Osteoblast (primary cell): ENCODE measurements at places on chromosomes 2 and 18. TPM values are rescaled to one million over a fixed set of nuclear protein-coding genes. Genes with fewer than 3 reads are reported as not detected.

Gene SIGLEC15
- 8.0 and 12.1 TPM in 2 replicates for total RNA-seq

Gene CERS6
- 21.8 and 23.9 TPM in 2 replicates for total RNA-seq

Gene GNLY
- total RNA-seq, result not detected in 2 replicates

- peaks cover 11% of the 10 kb centered on the region for H3K36me3 ChIP-seq
- DNase-seq, result no peak
- no peaks in the 10 kb centered on the region for H3K27me3 ChIP-seq
- no peaks in the 10 kb centered on the region for H3K4me1 ChIP-seq
These were observed 75.6 kb downstream of the GPD2 start for GRCh38 chr2:156511803-156512202.

GRCh38 chr2:104472076-104472475, 381.8 kb upstream of the POU3F3 start:
- H3K27ac ChIP-seq, result no peak overlapping the region
- H3K27me3 ChIP-seq, result no peaks in the 10 kb centered on the region
- DNase-seq, result no peak
- no peak overlapping the region for H3K4me3 ChIP-seq

DNA sequence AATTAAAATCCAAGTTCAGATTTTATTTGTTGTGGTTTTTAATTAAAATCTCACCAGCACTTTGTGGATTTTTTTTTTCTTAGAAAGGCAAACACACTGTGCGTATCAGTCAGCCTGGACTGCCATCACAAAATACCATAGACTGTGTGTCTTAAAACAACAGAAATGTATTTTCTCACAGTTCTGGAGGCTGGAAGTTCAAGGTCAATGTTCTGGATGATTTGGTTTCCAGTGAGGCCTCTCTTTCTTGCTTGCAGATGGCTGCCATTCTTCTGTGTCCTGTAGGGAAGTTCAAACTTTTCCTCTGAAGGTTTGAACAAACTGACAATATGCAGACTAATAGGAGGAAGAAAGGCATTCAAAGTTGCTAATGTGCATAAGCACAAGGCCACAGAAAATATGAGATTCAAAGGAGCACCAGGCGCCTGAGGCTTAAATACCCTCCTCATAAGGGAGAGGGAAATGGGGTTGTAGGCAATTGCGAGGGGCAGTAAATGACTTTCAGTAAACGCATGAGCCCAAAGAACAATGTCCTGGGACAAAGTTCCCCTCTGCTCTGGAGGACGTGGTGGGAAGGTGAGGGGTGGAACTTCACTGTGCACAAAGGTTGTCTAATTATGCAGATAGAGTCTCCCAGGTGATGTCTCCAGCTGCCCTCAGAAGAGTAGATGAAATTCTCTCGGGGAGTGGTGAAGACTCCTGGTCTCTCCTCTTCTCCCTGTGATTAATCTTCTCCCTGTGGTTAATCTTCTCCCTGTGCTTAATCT, 26.5 kb upstream of the KCNF1 start:
- no peak overlapping the region for H3K4me3 ChIP-seq
- H3K36me3 ChIP-seq, result no peaks in the 10 kb centered on the region
- H3K4me1 ChIP-seq, result no peaks in the 10 kb centered on the region
- H3K27me3 ChIP-seq, result peaks cover 33% of the 10 kb centered on the region

DNA sequence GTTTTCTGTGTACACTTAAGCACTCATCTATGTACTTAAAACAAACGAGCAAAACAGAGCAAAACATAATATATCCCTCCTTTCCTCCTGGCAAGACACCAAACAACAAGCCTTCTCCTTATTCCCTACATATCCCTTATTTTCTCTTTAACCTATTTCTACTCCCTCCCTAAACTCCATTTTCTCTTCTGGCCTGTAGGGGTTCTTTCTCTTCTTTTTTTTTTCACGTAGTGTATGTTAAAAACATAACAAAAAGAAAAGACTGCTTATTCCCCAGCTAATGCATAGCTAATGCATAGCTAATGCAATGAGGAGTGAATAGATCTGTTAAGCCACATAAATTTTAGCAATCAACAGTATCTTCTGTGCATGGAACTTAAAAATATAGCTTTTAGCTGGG, 193.4 kb downstream of the TMEM247 start:
- no peak overlapping the region for H3K4me3 ChIP-seq
- H3K36me3 ChIP-seq, result no peaks in the 10 kb centered on the region
- DNase-seq, result no peak
- H3K27me3 ChIP-seq, result no peaks in the 10 kb centered on the region
- no peak overlapping the region for H3K27ac ChIP-seq
- peaks cover 18% of the 10 kb centered on the region for H3K4me1 ChIP-seq

- H3K4me3 ChIP-seq, result no peak overlapping the region
- DNase-seq, result no peak
- H3K27me3 ChIP-seq, result peaks cover 56% of the 10 kb centered on the region
- H3K4me1 ChIP-seq, result no peaks in the 10 kb centered on the region
- H3K36me3 ChIP-seq, result no peaks in the 10 kb centered on the region
These were observed 4.3 kb downstream of the LDLRAD4 start for GRCh38 chr18:13222856-13223281.

DNA sequence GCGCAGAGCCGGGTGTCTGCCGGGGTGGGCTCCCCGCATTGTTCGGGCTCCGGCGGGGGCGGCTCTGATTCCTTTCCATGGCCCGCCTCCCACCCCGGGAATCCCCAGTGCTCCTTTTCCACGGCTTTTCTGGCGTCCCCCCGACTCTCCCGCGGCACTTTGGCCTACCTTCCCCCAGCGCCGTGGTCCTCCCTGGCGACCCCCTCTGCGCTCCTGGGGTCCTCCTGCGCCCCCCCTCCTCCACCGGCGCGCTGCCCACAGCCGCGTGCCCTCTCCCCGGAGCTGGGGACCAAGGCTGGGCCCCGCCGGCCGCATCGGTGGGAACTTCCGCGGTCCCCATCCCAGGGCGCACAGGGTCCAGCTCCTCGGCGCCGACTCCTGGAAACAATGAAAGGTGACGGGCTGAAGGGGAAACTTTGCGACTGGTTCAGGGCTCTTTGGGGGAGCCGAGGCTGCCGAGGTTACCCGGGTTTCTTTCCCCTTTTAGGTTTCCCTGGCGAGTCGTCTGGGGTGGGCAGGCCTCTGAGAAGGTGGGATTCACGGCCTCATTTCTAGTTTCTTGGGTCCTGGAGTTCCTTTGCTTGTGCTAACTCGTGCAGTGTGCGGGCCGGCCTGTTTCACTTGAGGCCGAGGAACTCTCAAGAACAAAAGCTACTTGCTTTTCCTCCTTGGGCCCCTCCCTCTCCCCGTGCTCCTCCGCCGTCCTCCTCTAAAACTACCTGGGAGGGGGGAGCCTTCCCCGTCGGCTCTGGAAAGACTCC, 2.2 kb downstream of the TGIF1 start:
- H3K36me3 ChIP-seq, result peaks cover 11% of the 10 kb centered on the region
- H3K4me3 ChIP-seq, result peak overlapping the region; percentile 92
- no peaks in the 10 kb centered on the region for H3K27me3 ChIP-seq
- peak; percentile 48 for DNase-seq

- no peak overlapping the region for H3K27ac ChIP-seq
These were observed 101.1 kb downstream of the BCL2 start for GRCh38 chr18:63218472-63218871.

DNA sequence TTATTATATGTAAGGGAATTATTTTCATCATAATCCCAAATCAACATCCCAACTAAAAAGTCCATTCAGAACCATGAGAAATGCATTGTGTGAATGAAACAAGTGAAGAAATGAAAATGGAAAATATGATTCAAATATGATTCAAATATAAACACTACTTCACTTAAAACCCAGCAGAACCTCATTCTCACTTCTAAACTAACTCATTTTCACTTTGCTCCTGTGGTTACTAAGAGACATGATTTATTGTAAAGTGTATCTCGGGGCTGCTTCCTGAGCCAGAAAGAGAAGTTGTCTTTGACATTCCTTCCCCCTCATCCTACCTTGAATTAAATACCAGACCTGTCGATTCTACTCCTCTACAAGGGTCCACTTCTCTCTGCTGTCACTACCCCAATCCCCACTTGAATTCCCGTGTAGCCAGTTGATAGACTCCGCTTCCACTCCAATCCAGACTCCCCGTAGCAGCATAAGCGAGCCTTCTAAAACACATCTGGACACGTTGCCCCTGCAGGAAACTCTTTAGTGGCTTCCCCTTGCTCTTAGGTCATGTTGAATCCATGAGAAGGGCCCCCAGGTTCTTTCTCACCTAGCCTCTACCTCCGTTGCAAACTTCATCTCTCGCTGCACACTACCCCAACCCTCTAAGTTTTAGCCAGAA, 697.0 kb upstream of the ID2 start:
- no peak for DNase-seq
- no peaks in the 10 kb centered on the region for H3K27me3 ChIP-seq
- no peak overlapping the region for H3K4me3 ChIP-seq
- H3K36me3 ChIP-seq, result no peaks in the 10 kb centered on the region
- H3K27ac ChIP-seq, result no peak overlapping the region

GRCh38 chr2:35830833-35831232, 524.7 kb upstream of the CRIM1 start:
- no peak overlapping the region for H3K27ac ChIP-seq
- no peaks in the 10 kb centered on the region for H3K36me3 ChIP-seq
- no peak overlapping the region for H3K4me3 ChIP-seq
- DNase-seq, result no peak
- H3K27me3 ChIP-seq, result no peaks in the 10 kb centered on the region
- H3K4me1 ChIP-seq, result no peaks in the 10 kb centered on the region

DNA sequence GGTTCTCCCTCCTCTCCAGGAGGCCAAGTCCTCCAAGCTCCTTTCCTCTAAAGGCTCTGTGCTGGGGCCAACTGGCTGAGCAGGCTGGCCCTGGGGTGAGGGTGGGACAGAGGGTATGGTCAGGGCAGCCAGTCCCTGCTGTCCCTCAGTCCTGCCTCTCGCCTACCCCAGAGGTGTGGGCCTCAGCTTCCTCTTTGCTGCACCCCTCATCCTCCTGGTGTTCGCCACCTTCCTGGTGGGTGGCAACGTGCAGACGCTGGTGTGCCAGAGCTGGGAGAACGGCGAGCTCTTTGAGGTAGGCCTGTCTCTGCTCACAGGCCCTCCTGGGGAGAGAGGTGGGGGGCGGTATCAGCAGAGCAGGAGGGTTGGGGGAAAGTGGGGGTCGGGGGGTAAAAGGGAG, 6.8 kb downstream of the PROM2 start:
- peaks cover 5% of the 10 kb centered on the region for H3K4me1 ChIP-seq
- H3K36me3 ChIP-seq, result no peaks in the 10 kb centered on the region
- H3K27me3 ChIP-seq, result no peaks in the 10 kb centered on the region
- no peak overlapping the region for H3K4me3 ChIP-seq
- peak; percentile 11 for DNase-seq
- no peak overlapping the region for H3K27ac ChIP-seq

GRCh38 chr2:176283291-176284068, 14.2 kb downstream of the MTX2 start:
- no peaks in the 10 kb centered on the region for H3K27me3 ChIP-seq
- H3K36me3 ChIP-seq, result no peaks in the 10 kb centered on the region
- H3K4me3 ChIP-seq, result no peak overlapping the region
- H3K27ac ChIP-seq, result no peak overlapping the region
